ENCODE measurements at places on chromosomes 2 and 18.

DNA sequence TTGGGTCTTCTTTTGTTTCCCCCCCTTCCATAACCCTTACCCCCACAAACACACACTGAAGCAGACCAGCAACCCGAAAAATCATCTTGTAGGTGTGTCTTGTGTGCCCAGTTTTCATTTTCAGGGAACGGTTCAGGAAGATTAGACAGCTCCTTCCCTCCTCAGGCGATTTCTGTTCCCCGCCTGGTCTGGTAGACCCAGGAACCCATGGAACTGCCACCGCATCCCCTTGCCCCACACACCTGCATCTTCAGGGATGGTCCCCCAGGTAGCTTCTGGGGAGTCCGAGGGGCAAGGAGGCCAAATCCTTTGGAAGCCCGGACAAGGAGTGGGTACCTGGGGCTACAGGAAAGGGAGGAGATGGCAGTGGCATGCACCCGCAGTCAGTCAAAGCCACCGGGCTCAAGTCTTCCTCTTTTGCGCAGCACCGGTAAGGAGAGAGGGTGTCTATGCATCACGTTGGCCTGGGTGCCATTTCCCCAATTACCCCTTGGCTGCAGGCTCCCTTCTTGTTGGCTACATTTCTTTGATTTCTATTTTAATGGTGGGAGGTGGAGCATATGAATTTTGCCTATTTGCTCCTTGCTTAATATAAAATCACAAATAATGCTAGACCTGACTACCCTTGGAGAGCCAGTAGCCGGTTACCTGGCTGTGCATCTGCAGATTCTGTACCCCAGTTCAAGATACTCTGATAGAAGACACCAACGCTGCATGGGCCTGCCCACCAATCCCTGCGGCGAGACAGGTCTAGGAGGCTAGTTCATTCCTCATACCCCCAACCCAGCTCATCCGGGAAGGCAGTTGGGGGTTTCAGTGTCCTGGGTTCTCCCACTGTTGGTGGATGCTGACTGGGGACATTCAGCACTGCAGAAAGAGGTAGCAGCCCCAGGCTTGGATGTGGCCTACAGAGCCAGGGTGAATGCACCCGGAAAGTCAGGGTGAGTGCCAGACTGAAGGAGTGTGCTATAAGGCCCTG is 30.0 kb upstream of the ATP6V1B1 start:
- DNase-seq, result no peak

- DNase-seq, result no peak
Observed at GRCh38 chr2:113171334-113172075, 2.3 kb upstream of the PSD4 start.

DNA sequence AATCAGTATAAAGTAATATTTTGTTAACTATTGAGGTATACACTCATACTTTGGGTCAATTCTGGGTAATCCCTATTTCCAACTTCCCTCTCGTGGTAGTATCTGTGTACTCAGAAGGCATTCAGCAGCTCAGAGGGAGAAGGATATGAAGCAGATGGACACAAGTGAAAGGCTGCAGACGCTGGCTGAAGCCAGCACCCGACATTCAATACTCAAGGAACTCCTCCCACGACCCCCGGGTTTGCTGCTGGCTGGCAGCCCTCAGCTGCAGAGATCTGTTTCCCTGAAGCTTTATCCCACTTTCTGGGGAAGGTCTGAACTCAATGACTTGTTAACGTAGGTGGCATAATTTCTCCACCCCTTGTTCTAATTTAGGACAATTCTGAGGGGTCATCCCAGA is 847.3 kb upstream of the SOX11 start:
- no peak for DNase-seq

DNA sequence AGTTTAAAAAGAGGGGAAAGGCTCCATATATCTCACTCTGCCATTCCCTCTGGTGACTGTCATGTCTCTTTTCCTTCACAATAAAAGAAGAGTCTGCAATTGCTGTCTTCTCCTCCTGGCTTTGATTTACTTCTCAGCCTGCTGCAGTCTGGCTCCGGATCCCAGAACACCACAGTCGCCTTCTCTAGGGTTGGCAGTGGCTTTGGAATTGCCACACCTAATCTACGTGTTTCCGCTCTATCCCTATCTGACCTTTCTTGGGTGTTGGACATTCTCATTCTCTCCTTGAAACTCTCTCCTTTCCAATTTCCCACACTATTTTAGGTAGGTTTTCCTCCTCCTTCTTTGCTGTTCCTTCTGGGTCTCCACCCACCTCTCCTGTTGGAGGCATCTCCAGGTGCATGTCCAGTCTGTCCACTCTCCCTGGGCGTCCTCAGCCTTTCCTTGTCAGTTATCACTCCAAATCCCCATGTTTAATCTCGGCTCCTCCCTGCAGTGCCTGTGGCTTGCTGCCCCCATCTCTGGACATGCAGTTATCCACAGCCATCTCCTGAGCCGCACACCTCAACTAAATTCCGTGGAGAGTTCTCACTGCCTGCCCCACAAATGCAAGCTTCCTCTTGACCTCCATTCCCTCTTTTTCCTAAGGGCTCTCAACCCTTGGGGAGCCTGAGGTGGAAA is 112.8 kb downstream of the KCTD1 start:
- no peak for DNase-seq

- DNase-seq, result peak; percentile 8
Observed at GRCh38 chr2:179129574-179130238, 79.8 kb upstream of the CCDC141 start.

- no peak for DNase-seq
Observed at GRCh38 chr2:37564356-37564755, 107.1 kb downstream of the CDC42EP3 start.

GRCh38 chr2:221102896-221103688 is 469.0 kb downstream of the EPHA4 start:
- no peak for DNase-seq

- DNase-seq, result no peak
Observed at GRCh38 chr18:54163453-54163852, 61.0 kb downstream of the MBD2 start.

GRCh38 chr2:222827417-222827816 is 33.4 kb upstream of the ACSL3 start:
- DNase-seq, result no peak

- no peak for DNase-seq
Observed at GRCh38 chr2:173373290-173373689, 18.6 kb downstream of the CDCA7 start.

DNA sequence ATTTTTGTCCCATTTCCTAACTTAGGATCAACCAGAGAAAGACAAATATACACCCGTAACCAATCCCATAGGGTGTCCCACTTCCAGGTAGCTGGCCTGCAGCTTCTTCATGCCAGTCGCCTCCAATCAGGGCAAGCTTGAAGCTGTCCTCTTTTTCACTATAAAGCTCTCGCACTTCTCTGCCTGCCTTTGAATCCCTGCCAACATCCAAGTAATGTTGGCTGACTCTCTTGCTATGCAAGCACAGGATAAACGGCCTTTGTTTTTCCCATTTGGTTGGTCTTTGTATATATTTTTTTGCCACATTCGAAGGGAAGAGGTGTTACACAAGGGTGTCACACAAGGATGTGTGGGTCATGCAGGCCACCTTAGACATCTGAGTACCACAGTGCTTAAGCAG is 388.8 kb downstream of the CBLN2 start:
- DNase-seq, result no peak

- DNase-seq, result no peak
Observed at GRCh38 chr2:225076125-225076524, 33.9 kb upstream of the DOCK10 start.

- no peak for DNase-seq
Observed at GRCh38 chr18:7786569-7786968, 219.5 kb downstream of the PTPRM start.

DNA sequence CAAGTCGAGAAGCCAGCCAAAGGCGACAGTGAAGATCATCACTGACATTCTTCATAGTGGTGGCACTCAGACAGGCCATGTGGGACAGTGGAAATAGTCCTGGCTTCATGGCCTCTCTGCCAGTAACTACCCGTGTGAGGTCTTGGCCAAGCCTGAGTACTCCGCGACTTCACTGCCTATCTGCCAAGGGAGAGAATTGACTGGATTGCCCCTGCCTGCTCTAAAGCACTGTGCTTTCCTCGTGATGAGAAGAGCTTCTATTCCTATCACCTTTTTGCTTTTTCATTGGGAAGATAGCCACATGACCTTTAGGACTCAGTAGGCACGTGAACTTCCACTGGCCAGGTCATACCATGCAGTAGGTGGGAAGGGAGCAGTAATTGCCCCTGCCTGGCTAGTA is 239.3 kb downstream of the HAUS1 start:
- DNase-seq, result no peak

GRCh38 chr2:230687498-230687897 is 25.1 kb upstream of the CAB39 start:
- peak; percentile 66 for DNase-seq

- DNase-seq, result no peak
Observed at GRCh38 chr2:18301421-18302139, 258.9 kb downstream of the RDH14 start.
